ENCODE measurements at places on chromosomes 1 and 21.

GRCh38 chr21:32364796-32365195 is 28.0 kb downstream of the URB1 start:
- DNase-seq: no peak

GRCh38 chr1:155277902-155278688 is 832 bp downstream of the HCN3 start:
- DNase-seq: peak; percentile 83

- no peak for DNase-seq
These were observed 30.8 kb upstream of the TMEM125 start for GRCh38 chr1:43238991-43239469.

DNA sequence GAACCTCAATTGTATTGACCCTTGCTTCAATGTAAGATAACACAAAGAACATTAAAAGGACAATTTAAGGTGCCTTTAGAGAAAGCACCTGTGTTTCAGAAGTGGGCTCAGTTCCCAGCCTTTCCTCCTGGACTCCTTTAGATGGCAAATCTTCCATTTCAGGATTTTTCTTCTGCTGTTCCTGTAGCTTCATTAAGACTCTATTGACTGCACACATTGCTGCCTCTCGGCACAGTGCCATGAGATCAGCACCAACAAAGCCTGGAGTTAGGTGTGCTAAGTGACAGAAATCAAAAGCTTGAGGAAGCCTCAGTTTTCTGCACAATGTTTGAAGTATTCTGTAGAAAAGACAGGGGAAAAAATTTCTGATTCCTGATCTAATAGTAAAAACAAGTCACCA is 40.6 kb downstream of the NVL start:
- DNase-seq: no peak

- DNase-seq: no peak
These were observed 321.0 kb downstream of the PTBP2 start for GRCh38 chr1:97042551-97042950.

- no peak for DNase-seq
These were observed 5.6 kb downstream of the MFN2 start for GRCh38 chr1:11985851-11986250.

GRCh38 chr1:81690676-81691453 is 109.9 kb upstream of the ADGRL2 start:
- DNase-seq: no peak

Measured in activated naive CD4-positive, alpha-beta T cell treated with Interleukin-2 at 50 U/mL for 16 hours (primary cell).